Mesothelial cell of epicardium (in vitro differentiated cells): ENCODE measurements at places on chromosomes 2 and 18. TPM values are rescaled to one million over a fixed set of nuclear protein-coding genes. Genes with fewer than 3 reads are reported as not detected.

- DNase-seq = no peak
Observed at GRCh38 chr2:207995887-207996286, 29.4 kb downstream of the PLEKHM3 start.

GRCh38 chr2:24359129-24360049 lies 947 bp downstream of the ITSN2 start:
- DNase-seq = peak; percentile 40

- DNase-seq = no peak
Observed at GRCh38 chr2:121431214-121431613, 99.5 kb upstream of the RNU4ATAC start.

- DNase-seq = no peak
Observed at GRCh38 chr18:45280481-45281276, 334.6 kb upstream of the SLC14A2 start.

DNA sequence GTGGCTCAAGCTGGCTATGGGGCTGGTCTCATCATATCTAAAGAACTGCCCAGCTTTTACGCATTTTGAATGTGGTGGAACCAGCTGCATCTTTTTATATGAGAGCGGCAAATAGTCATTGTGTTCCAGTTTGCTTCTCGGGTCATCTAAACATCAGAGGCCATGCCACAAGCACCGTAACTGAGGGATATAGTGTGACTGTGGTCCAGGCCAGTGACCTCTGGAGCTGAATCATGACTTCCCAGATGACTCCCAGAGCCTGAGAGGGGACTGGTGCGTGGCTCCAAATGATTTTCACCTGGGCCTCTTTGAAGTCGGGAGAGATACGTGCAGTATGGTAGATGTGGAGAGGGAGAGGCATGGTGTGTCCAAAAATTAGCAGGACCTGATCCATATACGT lies 271.0 kb downstream of the NEDD4L start:
- no peak for DNase-seq

DNA sequence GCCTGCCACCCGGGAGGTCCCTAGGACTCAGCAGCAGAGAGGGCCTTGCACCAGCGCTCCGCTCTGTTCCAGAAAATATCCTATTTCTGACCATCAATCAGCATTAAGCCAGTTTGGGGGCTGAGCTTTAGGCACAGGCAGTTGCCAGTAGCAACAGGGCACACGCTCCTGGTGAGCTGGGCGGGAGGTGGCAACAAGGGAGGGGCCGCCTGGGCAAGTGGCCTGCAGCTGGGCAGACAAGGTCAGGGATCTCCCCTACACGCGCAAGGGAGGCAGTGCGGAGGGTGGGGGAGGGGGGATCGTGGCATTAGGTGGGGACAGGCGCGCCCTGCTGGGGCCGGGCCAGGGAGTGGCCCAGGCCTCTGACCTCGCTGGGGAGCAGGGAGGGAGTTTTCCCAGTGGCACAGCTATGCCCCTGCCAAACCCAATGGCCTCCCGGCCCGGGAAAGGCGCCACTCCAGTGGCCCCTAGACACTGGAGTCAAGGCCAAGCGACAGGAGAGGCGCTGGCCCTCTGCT lies 302.8 kb downstream of the NCKAP5 start:
- DNase-seq = no peak

DNA sequence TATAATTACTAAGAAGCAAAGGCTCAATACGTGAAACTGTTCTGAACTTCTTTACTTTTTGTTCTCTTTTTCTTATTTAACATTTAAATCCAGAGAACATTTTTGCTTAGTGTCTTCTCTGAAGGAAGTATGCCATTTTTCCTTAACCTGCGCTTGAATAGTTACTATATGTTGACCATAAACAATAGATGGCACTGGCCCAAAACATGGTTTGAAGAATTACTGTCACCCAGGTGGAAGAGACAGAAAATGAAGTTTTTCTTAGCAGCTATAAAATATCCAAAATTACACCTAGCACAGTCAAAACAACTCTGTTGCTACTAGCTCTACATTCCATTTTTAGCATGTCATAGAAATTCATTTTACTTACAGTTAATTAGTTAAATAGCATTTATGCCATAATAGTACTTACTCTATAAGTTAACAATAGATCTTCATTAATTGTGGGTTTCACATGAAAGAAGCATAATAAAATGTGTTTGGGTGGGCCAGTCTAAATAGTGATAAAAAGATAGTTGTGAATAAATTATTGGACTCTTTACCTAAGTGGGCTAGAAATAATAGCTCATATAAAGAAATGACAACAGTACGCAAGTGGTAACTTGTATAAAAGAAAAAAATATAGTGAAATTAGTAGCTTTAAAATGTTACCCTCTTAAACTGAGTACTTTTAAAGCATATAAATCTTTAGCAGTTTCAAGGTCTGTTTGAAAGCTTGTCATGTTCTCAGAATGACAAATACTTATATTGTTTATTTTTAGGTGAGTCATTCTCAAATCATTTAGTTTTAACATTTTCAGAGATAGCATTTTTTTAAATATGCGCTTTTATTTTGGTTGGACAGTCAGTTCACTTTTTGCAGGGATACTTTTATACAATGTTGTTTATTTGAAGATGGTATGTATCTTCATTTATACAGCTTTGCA lies 3.7 kb downstream of the ETAA1 start:
- no peak for DNase-seq

- no peak for DNase-seq
Observed at GRCh38 chr2:9300214-9300613, 93.6 kb downstream of the ASAP2 start.

GRCh38 chr2:232891621-232892071 lies 21.6 kb downstream of the SNORC start:
- DNase-seq = no peak

DNA sequence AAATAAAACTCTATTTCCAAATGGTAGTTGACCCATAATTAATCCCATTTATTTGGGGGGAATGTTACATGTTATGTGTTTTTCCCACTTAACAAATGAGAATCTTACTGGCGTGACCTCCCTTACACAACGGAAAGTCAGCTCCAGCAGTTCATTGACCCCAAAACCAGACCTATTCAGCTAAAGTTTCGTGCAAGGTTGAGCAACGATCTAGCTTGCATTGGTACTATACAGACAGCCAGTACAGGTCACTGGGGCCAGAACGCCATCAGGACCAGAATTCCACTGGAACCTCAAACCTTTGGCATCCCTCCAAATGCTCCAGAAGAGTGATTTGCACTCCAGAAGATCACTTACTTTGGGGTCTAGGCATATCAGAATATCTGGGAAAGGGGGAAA lies 6.8 kb upstream of the CTAGE1 start:
- no peak for DNase-seq

DNA sequence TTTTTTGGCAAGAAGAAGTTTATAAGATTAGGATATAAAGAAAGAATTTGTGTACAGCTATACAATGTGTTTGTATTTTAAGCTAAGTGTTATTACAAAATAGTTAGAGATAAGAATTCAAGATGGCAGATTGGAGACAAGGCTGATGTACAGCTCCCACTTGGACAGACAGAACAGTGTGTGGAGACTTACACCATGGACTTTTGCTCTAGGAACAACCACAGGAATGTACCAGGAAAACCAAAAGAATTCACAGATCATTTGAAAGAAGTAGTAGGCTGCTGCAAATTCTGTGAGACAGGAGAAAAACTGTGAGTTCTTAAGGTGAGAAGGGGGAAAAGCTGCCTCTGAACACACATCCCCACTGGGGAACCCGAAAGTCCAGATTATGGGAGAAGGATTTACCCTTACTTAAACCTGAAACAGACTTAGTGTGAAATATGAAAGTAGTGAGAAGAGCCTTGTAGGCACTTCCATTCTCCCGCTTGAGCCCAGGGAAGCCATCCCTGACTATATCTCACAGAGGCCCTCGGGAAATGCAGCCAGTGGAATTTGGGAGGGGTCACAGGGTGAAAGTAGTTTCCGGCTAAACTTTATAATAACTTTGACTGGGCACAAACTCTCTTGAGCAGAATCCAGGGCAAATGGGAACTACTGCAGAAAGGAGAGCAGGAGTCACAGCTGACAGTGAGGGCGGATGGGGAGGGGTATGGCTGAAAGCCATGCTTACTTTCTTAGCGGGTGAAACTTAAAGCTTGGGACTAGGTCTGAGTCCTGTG lies 11.6 kb upstream of the RPRD1A start:
- DNase-seq = no peak

- no peak for DNase-seq
Observed at GRCh38 chr2:74847070-74847858, 13.3 kb downstream of the HK2 start.

DNA sequence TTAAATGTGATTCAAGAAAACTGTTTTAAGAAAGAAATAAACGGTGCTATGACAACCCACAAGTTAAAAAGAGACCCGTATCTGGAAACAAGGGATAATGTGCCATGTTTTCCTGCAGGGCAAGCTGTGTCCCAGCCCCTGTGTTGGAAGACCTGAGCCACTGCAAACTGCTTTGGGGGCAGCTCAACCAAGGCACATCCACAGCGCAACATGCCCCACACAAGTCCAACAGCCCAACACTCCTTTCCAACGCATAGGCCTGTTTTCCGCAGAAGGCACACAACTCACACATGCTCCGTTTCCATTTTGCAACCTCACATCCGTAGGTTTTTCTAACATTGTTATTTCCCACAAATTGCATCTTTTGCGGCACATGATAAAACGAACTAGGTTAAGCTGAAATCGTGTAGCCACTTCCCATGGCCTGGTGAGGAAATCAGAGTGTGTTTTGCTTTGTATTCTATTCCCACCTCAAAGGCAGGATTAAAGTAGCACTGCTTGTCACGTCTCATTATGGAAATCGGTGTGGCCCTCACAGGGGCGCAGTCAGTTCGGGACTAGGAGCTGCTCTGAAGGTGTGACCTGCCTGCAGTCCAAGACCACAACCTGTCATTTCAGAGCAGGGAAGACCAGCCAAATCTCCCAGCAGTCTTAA lies 50.5 kb upstream of the ZNF516 start:
- no peak for DNase-seq

DNA sequence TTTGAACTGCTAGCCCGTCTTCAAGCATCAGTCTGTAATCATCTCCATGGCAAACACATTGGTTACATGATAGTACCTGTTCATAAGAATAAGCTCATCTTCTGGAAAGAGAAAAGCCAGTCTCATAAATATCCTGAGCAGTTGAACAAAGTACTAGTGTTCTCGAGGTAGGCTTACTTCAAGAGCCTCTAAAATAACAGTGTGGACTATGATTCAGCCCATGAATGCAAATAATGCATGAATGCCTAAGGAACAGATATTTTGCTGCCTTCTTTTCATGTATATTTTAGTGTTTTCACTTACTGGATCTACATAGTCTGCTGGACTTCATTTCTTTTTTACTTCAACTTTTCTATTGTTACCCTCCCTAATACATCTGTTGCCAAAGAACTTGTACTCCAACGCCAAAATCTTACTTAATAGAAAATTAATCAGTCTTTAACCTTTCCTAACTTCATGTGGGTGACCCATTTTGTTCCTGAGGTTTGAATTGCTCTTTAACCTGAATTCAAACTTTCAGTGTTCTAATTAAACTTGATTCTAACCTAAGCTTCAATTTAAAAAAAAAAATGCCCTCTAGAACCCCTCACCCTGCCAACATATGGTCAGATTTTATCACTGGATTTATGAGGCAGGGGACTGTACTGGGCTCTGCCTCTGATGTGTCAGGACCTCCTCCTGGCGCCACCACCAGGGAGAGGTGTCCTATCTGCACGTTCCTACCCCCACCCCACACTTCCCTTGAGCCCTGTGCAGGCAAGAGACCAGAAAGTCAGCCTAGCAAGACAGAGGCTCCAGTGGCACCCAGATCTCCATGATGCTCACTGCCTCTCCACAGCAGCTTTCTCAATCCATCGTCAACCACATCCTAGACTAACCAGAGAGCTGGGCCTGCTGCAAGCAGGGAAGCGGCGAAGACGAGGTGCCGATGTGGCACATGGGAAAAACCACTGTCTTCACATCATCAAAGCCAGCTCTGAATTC lies 264.7 kb upstream of the ID2 start:
- DNase-seq = no peak

DNA sequence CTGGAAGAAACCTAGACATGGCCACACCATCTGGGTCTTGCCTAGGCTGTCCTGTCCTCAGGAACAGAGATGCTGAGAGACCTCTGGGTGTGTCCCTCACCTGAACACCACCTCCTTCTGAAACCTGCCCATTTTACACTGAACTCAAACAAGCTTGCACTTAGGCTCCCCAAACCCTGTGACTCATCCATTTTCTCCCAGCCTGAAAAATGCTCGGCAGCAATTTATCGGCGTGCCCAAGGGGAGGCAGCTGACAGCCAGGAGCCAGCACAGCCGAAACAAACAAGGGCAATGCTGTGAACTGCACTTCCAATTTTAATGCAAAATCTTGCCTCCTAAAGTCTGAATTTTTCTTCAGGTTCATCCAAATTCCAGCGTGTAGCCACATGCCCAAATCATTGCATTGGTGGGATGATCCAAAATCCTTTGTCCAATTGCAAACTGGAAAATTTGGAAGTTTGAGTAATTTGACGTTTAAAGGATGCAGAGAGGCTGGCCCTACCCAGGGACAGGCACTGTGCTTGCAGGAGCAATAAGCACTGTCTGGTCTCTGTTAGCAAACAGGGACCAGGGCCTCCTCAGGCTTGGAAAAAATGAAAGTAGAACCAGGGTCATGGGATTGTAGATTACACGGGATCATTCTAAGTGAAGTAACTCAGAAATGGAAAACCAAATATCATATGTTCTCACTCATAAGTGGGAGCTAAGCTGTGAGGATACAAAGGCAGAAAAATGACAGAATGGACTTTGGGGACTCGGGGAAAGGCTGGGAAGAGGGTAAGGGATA lies 67.7 kb downstream of the GALNT14 start:
- DNase-seq = no peak

DNA sequence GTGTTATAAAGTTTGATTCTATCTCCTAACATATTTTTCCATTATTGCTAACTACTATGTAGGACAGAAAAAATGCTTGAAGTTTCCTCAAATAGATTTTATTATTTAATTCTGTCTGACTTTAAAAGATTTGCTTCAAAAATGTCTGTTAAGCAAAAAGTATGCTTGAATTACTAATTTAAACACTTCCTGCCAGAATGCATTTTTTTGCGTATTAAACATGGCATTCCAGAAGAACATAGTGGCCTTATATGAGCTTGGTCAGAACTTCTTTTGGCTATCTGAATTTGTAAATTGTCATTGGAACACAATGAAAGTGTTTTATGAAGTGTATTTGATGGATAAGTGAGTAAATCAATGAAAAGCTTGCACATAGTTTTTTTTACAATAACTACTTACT lies 37.8 kb downstream of the MBD5 start:
- DNase-seq = no peak

GRCh38 chr18:40366521-40366920 lies 1588.5 kb upstream of the PIK3C3 start:
- DNase-seq = no peak

LOXHD1 gene
- 0.07 to 0.14 TPM in 2 of 3 replicates, not detected in the other for total RNA-seq

MYO5B gene
- 15.1 to 15.6 TPM (median 15.1 TPM) in 3 replicates for total RNA-seq

TMX3 gene
- total RNA-seq = 45.0 to 51.3 TPM (median 51.1 TPM) in 3 replicates

POTEI gene
- total RNA-seq = 7.0 to 7.3 TPM (median 7.1 TPM) in 3 replicates

ANKRD30B gene
- not detected in 3 replicates for total RNA-seq

MTX2 gene
- 28.8 to 33.2 TPM (median 29.9 TPM) in 3 replicates for total RNA-seq

GALR1 gene
- not detected in 3 replicates for total RNA-seq

MRPS5 gene
- total RNA-seq = 45.2 to 47.6 TPM (median 45.8 TPM) in 3 replicates
